Amniotic stem cell (primary cell): ENCODE measurements at places on chromosomes 4 and X.

DNA sequence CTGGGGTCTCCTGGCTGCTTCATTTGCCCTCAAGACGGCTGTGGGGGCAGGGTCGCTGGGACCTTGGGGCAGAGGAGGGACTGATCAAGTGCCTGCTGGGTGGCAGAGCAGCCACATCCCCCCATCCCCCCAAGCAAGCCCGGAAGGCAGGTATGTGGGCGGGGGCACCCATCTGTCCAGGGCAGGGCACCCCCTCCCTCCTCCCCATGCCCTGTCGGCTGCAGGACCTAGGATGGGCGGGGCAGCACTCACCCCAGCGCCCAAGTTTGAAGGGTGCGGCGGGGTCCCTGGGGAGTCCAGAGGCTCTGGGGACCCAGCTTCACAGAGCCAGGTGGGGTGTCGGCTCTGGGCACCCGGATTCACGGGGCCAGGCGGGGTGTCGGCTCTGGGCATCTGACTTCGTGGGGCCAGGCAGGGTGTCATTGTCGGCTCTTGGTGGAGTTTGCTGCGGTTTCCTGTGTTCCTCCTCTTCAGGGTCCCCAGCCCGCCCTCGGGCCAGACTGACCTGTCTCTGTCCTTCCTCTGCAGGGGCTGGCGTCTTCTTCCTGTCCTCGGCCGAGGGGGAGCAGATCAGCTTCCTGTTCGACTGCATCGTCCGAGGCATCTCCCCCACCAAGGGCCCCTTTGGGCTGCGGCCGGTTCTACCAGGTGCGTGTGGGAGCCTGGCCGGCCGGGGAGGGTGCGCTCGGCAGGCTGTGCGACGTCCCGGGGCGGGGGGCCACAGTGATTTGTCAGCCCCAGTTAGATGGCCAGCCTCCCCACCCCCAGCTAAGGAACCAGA is 22.1 kb downstream of the DOK7 start:
- no peak for DNase-seq

GRCh38 chr4:57591073-57591472 is 480.9 kb upstream of the IGFBP7 start:
- no peak for DNase-seq

DNA sequence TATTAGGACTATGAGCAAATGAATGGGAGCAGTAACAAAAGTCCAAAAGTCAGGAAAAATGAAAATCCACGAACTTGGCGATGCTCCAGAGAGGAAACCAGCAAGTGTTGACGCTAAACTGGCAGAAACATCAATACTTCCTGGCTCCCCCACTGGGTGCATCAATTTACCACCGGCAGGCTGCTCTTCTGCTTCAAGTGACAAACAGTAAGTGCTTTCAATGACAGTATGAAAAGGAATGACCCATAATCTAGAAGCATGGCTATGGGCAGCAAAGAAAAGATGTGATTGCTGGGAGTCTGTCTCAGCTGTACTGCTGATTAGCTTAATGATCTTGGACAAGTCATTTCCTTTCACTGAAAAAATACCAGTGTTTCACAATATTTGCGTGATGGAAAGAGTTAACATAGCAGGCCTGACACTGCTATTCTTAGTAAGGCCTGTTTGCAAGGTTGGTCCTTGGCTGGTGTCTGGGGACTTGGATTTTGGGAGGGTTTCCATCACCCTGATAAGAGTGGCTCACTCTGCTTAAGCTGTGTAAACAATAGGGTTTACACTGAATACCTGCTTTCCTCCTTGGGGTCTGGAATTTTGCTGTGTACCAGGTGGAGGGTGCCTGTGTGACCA is 8.7 kb downstream of the ATP11C start:
- no peak for DNase-seq

GRCh38 chr4:38145741-38146140 is 185.5 kb downstream of the PTTG2 start:
- no peak for DNase-seq

DNA sequence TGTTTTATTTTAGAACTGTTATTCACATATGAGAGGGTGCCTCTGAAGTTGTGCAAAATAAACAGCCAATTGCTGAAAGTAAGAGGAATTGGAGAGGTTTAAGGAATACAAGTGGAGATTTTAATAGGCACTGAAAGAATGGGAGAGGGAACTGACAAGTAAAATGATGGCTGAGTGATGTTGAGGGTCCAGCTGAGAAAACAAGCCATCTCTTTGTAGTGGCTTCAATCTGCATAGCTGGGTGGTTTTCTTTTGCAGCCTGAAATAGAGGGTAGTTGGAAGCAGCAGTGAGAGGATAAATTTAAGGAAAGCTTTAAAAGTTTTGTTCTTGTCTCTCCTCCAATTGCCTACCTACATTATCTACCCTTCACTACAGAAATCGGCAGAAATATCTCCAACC is 106.7 kb upstream of the DGKK start:
- no peak for DNase-seq

DNA sequence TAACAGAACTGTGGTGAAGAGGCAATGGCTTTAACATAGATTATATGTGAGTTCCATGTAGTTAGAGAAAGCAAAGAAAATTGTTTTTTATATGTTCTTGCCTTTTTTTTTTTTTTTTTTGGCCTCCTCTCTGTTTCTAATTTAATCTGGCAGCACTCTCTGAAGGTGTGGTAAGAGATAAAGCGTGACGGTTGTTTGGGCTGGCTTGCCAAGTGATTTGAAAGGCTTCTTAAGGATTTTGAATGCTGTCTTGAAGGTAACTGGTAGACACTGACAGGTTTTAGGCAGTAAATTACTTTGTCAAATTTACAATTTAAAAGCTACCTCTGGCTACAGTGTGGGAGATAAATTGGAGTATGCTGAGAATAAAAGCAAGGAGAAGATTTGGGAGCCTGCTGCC is 269.3 kb upstream of the HS3ST1 start:
- DNase-seq = no peak

GRCh38 chr4:65943076-65943475 is 272.8 kb upstream of the EPHA5 start:
- DNase-seq = no peak
